ENCODE measurements at places on chromosomes 7 and 10. TPM values are rescaled to one million over a fixed set of nuclear protein-coding genes. Genes with fewer than 3 reads are reported as not detected.

The KCTD7 gene
- total RNA-seq, result 3.1 TPM

The ADAM22 gene
- total RNA-seq, result 0.53 TPM

The DNAH11 gene
- 1.7 TPM for total RNA-seq

DNA sequence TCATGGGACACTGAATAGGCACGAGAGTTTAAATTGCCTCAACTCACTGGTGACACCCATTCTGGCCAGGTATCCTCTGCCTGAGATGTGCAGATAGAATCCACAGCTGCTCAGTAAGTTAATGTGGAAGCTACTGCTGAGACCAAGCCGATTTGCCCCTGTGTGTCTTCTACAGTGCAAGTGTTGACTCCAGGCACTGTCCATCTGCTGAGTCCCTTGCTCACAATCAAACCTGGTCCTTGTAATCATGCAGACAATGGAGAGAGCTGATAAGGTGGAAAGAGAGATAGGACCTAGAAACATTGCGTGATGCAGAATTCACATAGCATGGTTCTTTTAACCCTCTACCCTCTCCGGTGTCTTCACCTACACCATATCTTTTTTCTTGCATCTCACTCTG, 101.4 kb downstream of the ITGB8 start:
- DNase-seq, result no peak

- no peak for DNase-seq
Observed at GRCh38 chr10:44571701-44572100, 186.8 kb upstream of the CXCL12 start.

GRCh38 chr10:30011396-30011795, 48.0 kb downstream of the JCAD start:
- DNase-seq, result no peak
